ENCODE measurements at places on chromosomes 2 and 18. TPM values are rescaled to one million over a fixed set of nuclear protein-coding genes. Genes with fewer than 3 reads are reported as not detected.

The TIA1 gene
- total RNA-seq = 50.5 TPM

The SLC30A3 gene
- total RNA-seq = 6.5 TPM

The USP40 gene
- total RNA-seq = 24.8 TPM

The CHAC2 gene
- total RNA-seq = 5.2 TPM

The CCDC178 gene
- total RNA-seq = 1.2 TPM

The DTYMK gene
- 26.3 TPM for total RNA-seq

The SCG2 gene
- total RNA-seq = 0.29 TPM

Measured in glomerular endothelial cell (primary cell).